ENCODE measurements at places on chromosomes 5 and 9.

DNA sequence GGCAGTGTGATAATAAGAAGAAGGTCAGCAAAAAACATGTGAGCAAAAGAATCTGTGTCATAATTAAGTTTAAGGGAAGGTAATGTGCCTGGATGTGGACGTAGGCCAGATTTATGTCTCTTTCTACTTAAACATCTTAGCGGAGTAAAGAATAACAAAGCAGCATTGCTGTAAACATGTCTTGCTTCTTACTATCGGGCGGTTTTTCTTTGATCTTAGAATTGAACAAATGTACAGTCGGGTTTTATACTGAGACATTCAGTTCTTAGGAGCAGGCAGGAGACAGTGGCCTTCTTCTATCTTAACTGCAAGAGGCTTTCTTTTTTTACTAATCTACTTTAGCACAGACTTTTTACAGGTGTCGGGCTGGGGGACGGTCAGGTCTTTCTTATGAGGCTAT, 40.4 kb upstream of the FLT4 start:
- DNase-seq = no peak

GRCh38 chr9:16828340-16829281, 41.9 kb downstream of the BNC2 start:
- no peak for DNase-seq

- no peak for DNase-seq
Observed at GRCh38 chr5:157204765-157205164, 24.1 kb downstream of the ITK start.

GRCh38 chr5:159362220-159362619, 31.9 kb upstream of the IL12B start:
- no peak for DNase-seq

GRCh38 chr5:172661526-172661925, 20.5 kb downstream of the NEURL1B start:
- DNase-seq = no peak

DNA sequence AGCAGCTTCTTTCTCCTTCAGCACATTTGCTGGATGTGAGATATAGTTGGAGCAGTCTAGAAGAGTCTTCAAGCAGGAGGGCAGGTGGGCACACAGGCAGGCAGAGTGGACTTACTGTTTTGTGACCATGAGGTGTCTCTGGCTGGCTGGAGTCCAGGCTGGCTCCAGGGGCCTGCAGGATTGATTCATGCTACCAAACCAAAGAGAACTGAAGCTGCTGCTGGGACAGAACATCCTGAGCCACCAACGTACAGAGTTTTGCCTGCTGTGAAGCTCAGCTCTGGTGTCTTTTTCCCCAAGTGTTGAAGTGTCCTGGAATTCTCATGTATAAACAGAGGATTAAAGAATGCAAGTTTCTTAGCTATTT, 45.7 kb downstream of the CYSTM1 start:
- DNase-seq = no peak

DNA sequence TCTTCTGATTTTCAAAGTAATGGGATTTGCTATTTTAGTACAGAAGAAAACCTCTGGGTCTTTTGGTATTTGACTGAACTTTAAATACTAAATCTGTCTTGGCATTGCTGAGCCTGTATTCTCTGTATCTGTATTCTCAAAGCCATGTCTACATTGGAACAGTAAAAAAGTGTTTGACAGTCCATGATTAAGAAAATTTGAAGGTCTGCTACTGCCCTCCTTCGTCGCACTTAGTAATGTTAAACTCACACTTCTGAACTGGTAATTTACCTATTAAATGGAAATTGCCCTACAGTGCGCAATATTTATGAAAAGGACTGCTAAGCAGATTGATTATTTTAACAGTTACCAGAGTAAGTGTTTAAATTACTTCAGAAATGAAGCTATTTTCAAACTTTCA, 165.7 kb upstream of the SMC2 start:
- DNase-seq = no peak

DNA sequence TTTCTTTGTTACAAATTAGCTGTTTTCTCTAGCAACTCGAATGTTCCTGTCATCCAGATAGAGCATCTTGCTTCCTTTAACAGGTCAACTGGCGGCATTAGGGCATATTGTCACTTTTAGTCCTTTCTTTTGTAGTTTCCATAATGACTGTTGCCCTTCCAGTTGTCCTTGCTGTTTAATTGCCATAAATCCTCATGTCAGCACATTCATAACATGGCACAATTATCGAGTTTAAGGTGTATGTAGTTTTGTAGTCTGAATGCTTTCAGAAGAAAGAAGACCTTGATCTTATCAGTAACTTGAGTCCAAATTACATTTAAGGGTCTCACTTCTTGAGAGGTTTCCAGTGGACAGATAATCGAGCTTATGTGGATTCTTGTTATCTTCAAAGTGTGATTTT, 161.7 kb upstream of the CDH12 start:
- no peak for DNase-seq

DNA sequence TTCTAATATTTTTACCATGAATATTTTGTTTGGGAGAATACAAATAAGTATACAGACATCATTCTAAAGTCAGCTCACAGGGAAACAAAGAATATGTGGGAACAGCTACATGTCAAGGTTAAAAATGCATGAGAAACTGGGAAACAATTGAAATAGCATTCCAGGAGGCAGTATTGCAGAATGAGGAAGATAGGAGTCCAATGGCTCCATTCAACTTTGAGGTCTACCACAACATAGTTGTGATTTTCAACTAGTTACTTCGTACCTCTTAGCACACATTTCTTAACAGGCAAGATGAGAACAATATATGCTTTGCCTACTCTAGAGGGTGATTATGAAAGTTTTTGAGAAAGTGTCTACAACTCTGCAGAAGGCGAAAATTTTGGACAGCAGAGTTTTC, 35.2 kb upstream of the CAST start:
- no peak for DNase-seq

- DNase-seq = no peak
Observed at GRCh38 chr9:87776481-87777379, 50.8 kb downstream of the CTSL start.

GRCh38 chr9:9846557-9846956, 766.2 kb downstream of the PTPRD start:
- no peak for DNase-seq

- DNase-seq = no peak
Observed at GRCh38 chr5:62418462-62419076, 6.0 kb downstream of the IPO11 start.

DNA sequence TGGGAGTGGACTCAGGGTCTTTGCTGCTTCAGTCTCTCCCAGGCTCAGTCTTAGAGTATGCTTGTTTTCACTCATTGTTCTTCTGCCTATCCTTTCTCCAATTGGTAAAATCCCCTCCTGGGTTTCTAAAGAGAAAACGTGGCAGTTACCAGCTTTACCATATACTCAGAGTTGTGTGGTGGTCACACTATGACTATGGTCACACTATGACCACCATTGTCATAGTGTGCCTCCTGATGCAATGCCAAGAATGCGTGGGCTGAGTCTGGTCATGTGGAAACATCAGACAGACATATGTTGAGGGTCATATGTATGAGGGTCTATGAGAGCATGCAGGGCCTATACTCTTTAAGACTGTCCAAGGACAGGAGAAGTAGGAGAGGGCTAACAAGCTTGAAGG, 326.5 kb upstream of the PRR16 start:
- no peak for DNase-seq

GRCh38 chr9:84466580-84467285, 126.2 kb upstream of the SLC28A3 start:
- no peak for DNase-seq

DNA sequence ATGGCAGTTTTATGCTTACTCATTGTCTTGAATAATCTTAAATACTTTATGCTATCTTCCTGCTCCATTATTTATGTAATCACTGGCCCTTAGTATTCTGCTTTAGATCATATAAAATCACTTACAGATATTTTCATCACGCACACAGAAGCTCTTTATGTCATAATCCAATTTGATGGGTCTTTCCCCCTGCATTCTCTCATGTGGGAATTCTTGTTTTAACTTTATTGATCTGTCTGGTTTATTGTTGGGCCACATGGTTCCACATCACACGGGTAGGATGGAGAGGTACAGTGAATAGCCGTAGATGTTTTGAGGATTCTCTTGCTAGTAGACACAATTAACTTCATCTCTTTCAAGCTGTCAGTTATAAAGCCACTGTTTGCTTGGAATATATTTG, 27.0 kb downstream of the PLPPR1 start:
- DNase-seq = no peak

DNA sequence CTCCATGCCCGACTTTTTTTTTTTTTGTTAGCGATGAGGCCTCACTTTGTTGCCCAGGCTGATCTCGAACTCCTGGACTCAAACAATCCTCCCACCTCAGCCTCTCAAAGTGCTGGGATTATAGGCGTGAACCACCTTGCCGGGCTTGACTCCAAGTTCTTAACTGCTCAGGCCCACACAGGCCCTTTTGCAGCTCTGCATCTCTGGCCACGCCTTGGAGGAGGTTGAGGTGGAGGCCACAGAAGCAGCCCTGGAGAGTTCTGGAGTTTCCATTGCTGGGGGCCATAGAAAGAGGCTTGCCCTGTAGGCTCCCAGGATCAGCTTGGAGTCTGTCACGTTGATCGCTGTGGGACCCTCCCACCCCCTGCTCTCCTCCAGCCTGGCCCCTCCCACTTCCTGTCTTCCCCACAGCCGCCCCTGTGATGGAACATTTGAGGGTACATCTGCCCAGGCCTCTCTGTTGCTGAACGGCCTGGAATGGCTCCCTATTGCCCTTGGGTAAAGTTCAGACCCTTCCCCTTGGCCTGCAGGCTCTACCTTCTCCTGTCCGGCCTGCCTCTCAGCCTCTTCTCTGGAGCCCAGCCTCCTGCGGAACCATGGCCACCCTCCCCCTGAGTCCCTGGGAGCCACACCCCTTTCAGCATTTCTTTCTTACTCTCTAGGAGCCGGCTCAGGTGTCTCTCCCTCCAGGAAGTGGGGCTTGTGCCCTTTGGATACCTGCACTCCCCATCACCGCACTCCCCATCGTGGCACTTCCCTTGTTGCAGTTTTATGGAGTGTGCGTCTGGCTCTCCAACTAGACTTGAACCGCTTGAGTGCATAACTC, 30.4 kb upstream of the IER5L start:
- DNase-seq = peak; percentile 53

DNA sequence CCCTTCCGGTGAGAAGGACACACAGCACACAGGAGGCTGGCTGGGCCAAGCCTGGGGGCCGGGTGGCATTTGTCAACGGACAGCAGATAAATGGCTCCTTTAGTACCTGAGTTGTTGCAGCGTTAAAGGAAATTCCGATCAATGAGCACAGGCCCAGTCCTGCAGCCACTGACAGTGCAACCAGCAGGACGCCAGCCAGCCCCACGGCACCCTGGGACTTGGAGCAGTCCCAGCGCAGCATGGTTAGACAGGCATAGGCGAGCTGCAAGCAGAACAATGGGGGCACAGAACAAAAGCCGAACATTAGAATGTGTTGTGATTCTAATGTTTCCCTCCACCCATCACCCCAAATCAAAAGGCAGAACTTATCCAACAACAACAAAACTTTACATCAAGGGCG, 39.3 kb downstream of the PTCH1 start:
- no peak for DNase-seq

DNA sequence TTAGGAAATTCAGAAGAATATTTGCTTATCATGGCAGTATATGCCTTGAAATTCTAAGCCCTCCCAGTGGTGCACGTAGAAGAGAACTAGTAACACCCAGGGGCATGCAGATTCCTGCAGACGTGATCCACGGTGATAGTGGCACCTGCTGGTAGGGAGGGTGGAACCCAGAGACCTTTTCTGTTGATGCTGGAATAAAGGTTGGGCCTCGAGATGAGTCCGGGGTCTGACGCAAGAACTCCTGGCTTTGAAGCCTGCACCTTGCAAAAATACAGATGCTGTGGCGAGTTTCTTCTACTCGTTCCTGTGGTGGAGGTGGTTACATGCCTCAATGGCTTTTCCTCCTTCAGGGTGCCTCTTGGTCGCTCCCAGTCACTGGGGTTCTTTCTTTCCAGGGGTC, 39.5 kb upstream of the PHF2 start:
- DNase-seq = no peak

DNA sequence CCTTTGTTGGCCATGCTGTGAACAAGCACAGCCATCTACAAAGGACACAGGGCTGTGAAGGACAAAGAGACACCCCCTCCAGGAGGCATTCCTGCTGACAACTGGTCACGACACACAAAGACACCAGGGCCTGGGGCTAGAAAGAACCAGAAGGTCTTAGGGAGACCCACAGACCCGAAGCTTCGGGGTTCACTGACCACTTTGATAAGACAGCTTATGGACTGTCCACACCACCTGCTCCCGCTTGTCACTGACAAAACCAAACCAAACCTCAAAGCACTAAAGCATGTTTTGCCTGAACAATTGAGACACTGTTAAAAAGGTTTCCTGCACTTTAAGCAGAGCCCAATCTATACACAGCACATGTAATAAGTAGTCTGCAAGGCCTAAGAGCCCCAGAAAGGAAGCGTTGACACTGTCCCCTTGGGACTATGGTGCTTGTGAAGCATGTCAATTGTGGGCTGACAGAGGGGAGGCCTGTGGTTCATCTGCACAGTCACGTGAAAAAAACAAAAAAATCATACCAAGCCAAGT, 185.0 kb downstream of the GAPVD1 start:
- DNase-seq = no peak

GRCh38 chr5:7391814-7392692, 3.9 kb upstream of the ADCY2 start:
- no peak for DNase-seq

GRCh38 chr5:80064124-80064523, 29.0 kb downstream of the THBS4 start:
- no peak for DNase-seq
